ENCODE measurements at places on chromosomes 4 and X.
A peak's percentile ranks its signal among the peaks of the same experiment; 100 is the strongest.

GRCh38 chrX:103616676-103617186, 9.0 kb downstream of the TCEAL3 start:
- no peak for DNase-seq

GRCh38 chr4:141463678-141464077, 172.7 kb upstream of the IL15 start:
- no peak for DNase-seq

DNA sequence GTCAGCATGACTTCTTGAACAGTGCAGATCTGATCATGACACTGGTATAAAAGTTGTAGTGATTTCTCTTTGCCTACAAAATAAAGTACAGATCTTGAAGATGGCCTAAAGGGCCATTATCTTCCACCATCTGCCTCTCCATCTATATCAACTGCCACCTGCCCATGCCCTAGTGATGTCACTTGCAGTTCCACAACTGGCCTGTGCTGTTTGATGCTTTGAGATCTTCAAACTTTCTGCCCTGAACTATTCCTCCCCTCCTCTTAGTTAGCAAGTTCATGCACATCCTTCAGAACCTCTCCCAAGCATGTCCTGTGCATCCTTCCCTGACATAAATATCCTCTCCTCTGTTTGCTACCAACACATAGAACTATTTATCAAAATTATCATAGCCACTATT, 217.0 kb downstream of the SOWAHB start:
- no peak for DNase-seq

GRCh38 chrX:121301822-121302221, 254.4 kb downstream of the GLUD2 start:
- DNase-seq = no peak

- no peak for DNase-seq
These were observed 97.6 kb downstream of the PRDM5 start for GRCh38 chr4:120824946-120825345.

DNA sequence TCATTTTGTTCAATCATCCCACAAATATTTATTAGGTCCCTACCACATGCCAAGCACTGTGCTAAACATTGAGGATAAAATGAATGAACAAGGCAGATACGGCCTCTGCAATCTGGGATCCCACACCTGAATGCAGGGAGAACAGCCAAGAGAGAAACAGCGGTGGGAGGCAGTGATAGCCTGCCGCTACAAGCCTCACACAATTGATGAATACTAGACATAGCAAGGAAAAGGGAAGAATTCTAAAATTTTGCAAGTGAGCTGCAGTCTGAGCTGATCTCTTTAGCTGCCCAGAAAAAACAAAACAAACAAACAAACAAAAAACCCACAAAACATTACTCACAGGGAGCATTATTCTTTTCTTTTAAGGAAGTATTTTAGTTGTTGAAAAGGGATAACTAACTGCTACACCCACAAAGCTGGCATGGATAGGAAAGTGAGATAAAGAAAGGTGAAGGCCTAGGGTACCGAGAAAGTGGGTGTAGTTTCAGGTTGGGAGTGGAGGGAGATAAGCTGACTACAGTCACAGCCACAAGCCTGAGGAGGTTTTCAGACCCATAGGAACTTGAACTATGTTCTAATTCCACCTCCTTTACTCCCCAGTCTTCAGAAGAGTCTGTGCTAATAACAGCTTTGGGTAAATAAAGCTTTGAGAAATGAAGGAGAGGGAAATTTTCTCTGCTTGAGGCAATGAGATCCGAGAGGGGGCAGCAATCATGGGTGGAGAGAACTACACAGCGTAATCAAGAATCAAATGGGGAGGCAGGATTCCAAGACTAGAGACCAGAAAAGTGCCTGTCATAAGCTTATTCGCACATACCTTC, 85.4 kb downstream of the SH3RF1 start:
- DNase-seq = peak; percentile 18

DNA sequence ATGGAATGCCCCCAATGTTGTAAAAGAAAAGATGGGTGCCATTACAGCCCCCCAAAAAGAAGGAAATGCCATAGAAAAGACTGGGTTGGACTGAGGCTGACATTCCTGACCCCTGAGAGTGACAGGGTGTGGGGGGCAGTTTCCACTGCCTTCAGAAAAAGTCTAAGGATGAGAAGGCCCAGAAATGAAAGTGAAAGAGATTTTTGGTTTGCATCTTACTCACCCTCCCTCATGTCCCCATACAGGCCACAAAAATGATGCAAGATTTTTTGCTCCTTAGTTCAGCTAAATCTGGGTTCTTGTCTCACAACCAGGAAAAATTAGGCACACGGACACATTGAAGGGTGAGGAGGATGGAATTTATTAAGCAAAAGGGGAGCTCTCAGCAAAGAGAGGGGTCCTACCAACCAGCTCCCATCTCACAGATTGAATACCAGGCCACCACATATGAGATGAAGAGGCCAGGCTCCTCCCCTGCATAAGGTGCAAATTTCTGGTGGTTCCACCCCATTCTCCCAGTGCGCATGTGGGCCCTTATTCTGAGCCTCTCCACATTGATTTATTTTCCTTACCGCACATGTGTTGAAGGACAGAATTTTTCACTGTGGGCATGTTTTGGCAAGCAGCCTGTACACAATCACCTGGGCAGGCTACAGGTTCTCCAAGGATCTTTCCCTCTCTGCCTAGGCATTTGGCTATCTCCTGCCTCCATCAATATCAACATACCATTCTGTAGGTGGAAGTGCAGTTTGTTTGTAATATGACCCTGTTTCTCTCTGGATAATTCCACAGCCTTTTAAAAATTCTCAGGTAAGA, 18.8 kb downstream of the PPP4R3C start:
- peak; percentile 91 for DNase-seq

GRCh38 chr4:87073199-87074120, 138.6 kb downstream of the AFF1 start:
- peak; percentile 21 for DNase-seq

DNA sequence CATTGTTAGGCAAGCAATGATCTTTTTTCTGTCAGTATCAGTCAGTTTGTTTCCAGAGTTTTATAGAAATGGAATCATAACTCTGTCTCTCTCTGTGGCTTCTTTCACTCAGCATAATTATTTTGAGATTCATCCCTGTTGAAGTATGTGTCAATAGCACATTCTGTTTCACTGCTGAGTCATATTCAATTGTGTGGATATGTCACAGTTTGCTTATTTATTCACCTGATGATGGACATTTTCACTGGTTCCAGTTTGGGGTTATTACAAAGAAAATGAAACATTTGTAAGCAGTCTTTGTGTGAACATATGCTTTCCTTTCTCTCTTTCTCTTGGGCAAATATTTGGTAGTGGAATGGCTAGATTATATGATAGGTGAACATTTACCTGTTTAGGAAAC, 10.2 kb upstream of the ZNF718 start:
- no peak for DNase-seq

DNA sequence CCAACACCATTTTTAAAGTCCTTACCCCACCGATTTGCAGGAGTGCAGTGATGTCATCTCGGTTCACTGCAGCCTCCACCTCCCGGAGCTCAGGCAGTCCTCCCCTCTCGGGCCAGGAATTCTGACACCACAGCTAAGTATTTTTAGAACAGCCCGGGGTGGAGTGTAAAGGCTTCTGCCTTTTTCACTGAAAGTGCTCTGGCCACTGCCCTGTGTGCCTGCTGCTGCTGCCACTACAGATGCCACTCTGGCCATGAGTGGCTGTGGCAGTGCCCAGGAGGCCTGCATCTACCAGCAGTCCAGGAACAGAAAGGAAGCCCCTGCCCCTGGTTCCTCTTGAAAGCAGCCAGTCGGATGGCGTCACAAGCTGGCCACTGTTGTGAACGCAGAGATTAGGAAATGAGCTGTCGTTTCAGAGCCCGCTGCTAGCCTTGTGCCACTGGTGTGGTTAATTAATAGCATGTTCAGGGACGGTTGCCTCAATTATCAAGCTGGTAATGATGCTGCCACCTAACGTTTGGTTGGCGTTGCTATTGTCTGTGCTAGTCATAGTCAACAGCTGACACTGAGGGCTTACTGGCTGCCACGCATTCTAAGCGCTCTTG, 23.6 kb upstream of the TBC1D14 start:
- DNase-seq = peak; percentile 56

GRCh38 chrX:136147315-136147901, at the start of gene FHL1:
FHL1 (plus strand) TSS chrX:136147533.
- DNase-seq = no peak

DNA sequence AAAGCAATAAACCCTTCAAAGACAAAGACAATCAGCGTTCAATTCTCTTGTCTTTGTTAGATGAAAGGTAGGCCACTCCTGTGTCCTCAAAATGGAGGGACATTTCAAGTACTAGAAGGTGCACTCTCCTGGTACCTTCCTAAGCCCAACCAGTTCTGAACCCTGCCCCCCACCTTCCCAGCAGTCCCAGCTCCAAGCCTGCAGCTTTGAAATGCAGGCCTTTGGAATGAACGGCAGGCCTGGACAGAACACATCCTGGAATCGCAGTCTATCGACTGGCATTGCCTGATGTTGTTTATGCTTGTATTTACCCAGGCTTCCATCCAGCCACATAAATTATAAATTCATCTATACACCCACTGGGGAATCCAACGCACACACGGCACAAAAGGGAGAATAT, 47.4 kb downstream of the RASGEF1B start:
- DNase-seq = no peak

DNA sequence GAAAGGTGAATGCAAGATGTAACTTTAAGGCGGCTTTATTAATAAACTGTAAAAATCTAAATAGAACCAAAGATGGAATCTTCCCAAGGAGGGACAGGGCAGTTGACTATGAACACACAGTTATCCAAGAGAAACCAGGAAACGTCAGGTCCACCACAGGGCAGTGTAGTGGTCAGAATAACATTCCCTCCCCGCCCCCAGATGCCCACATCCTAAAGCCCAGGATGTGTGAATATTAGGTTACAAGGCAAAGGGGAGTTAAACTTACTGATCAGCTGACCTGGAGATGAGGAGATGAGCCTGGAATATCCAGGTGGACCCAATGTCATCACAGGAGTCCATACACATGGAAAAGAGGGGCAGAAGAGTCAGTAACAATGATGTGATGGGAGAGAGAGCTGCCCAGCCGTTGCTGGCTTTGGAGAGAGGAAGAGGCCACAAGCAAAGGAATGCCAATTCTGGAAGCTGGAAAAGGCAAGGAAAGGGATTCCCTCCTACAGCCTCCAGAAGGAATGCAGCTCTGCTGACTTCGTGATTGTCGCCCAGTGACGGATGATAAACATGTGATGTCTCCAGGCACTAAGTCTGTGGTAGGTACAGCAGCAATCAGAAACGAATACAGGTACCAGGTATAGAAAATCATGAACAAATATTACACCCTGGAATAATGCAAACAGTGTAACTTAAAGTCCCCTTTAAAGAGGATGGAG, 5.2 kb downstream of the SH3KBP1 start:
- no peak for DNase-seq

GRCh38 chr4:2412534-2412884, 5.9 kb downstream of the ZFYVE28 start:
- DNase-seq = no peak

DNA sequence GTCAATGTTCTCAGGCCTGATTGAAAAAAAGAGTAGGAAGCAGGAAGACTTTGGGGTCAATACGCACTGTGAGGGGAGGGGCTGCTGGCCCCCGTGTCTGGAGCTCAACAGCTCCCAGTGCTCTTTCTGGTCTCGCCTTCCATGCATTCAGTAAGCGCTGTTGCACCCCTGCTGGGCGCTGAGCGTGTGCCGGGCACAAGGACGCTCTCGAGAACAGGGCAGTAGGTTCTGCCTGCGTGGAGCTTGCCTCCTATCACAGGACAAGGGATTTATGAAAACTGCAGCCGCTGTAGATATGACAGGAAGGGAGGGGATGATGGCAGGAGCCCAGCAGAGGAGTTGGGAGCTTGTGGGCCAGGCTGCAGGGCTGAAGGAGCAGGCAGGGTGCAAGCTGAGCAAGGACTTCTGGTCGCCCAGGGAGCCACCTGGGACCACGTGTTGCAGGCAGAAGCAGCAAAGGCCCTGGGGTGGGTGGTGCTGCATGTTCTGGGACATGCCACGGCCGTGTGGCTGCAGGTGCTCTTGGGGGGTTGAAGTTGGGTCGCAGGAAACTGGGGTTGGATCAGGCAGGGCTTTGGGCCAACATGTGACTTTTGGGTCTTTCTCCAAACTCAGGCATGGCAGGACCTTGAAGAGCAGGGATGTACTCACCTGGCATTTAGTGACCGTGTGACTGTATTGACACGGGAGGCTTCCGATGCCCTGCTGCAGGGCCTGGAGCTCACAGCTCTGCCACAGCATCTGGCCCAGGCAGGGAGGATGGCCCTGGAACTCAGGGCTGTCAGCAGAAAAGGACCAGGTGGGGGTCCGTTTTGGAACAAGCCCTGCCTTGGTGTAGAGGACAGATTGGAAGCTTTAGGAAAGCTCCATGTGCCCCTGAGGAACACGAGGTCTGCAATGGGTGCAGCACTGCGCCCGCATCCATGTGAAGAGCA, 97.9 kb downstream of the CPZ start:
- no peak for DNase-seq

- no peak for DNase-seq
These were observed 18.5 kb upstream of the SGMS2 start for GRCh38 chr4:107806196-107806595.

GRCh38 chrX:69144838-69145680, 20.2 kb downstream of the PJA1 start:
- DNase-seq = no peak

DNA sequence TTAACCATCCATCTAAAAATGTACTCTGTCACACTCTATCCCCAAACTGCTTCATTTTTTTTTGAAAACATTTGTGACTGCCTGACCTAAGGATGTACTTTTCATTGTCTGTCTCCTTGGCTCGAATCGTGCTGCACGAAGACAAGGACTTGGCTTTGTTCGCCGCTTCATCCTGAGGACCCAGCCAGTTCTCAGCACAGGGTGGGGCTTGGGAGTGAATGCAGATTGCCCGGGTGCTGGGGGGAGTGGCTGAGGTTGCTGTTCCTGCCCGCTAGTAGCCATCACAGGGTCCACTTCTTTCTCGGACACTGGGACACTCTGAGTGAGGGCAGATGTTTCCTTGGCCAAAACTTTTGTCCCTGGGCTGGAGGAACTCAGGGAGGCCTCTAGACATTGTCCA, 70.1 kb upstream of the CLCN4 start:
- no peak for DNase-seq

- DNase-seq = no peak
These were observed 92.7 kb downstream of the CD99L2 start for GRCh38 chrX:150805736-150806135.

DNA sequence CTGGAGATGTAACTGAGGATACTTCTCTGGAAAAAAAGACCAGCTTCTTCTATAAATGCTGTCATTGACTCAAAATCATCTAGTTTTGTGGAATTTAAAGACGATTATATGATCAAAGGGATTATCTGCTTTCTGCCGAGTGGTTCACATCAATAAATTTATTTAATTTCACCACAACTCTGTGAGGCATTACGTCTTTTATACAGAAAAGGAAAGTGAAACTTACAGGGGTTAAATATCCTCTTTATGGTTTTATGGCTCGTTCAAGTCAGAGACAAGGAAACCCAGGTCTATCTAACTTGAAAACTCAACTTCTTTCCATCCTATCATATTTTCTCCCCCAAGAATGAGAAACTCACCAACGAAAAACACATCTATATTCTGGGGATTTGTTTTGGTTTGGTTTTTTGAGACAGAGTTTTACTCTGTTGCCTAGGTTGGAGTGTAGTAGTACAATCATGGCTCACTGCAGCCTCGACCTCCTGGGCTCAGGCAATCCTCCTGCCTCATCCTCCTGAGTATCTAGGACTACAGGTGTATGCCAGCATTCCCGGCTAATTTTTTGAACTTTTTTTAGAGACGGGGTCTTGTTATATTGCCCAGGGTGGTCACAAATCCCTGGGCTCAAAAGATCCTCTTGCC, 377.9 kb upstream of the EMCN start:
- peak; percentile 79 for DNase-seq

All from OCI-M1 (cell line).